Gastrocnemius medialis (tissue), 4 donors: ENCODE measurements at places on chromosomes 16 and 17. TPM values are rescaled to one million over a fixed set of nuclear protein-coding genes. Genes with fewer than 3 reads are reported as not detected.
A peak's percentile ranks its signal among the peaks of the same experiment; 100 is the strongest.

DNA sequence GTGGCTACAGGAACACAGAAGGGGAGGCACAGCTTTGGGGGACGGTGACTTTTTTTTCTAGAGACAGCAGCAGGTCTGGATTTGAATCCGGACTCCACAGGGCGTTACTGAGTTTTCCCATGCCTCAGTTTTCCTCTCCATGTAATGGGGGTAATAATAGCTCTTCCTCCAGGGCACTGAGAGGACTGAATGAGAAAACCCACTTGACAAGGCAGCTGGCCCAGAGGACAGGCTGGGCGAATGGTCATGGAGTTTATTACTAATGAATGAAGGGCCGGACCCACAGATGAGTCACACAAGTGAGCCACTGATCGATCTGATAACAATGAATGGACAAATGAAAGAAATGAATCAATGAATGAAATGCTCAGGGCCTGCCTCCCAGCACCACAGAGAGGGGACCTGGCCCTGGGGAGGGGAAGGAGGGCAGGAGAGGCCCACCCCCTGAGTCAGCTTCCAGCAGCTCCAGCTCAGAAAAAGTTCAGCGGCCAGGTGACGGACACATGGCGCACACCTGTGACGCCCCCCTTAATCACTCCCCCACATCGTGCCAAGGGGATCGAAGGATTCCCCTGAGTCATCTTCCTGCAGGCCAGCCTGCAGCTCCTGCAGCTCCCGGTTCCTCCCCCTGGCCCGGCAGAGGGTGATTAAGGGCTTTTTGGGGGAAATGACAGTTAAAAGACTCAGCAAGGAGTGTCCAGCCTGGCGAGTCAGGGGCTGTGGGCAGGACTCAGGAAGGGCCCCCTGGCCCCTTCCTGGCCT lies 54.3 kb downstream of the SOCS1 start:
- no peaks in the 10 kb centered on the region for H3K27me3 ChIP-seq
- no peak overlapping the region for H3K27ac ChIP-seq
- no peaks in the 10 kb centered on the region for H3K36me3 ChIP-seq
- H3K4me3 ChIP-seq: no peak overlapping the region
- H3K4me1 ChIP-seq: no peaks in the 10 kb centered on the region

DNA sequence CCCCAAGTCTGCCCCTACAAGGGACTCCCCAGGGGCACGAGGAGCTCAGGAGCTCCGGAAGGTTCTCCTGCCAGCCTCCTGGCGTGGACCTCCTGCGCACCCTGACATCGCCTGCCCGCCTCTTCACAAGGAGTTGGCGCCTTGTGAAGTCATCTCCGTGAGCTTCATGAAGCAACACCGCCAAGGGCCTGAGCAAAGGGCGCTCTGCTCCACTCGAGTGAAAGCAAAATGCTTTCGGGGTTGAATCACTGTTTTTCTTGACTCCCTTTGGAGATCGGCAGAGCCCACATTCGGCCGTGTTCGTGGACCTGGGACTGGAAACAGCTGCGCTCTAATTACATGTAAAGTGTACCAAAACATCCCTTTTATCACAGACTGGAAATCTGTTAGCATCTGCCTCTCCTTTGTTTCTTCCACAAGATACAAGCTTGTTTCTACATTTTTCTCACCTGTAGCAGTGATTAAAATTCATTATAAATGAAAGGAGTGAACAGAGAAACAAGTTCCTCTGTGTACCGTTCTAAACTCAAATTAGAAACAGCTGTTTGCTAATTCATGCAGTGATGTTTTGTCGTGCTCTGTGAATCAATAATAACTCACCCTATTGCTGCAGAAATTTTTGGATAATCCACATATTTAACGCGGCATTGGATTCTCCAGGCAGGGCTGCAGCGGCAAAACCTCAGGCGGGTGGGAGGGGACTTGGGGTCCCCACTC lies 203.3 kb downstream of the ZNF423 start:
- H3K27me3 ChIP-seq: no peaks in the 10 kb centered on the region
- no peak for DNase-seq
- peak overlapping the region; percentile 19 for H3K27ac ChIP-seq
- H3K36me3 ChIP-seq: no peaks in the 10 kb centered on the region
- H3K4me3 ChIP-seq: no peak overlapping the region
- no peaks in the 10 kb centered on the region for H3K4me1 ChIP-seq

GRCh38 chr16:1152123-1152638 lies 725 bp upstream of the CACNA1H start:
- DNase-seq: no peak
- peaks cover 84% of the 10 kb centered on the region for H3K27me3 ChIP-seq
- no peak overlapping the region for H3K4me3 ChIP-seq

The COX4I1 gene
- total RNA-seq: 782 TPM

The KRTAP2-2 gene
- total RNA-seq: not detected

The GRB2 gene
- total RNA-seq: 41.7 TPM

The PDP2 gene
- total RNA-seq: 5.2 TPM

GRCh38 chr17:55334881-55335540 lies 70.3 kb downstream of the HLF start:
- no peaks in the 10 kb centered on the region for H3K36me3 ChIP-seq
- H3K4me3 ChIP-seq: no peak overlapping the region
- no peak overlapping the region for H3K27ac ChIP-seq
- H3K4me1 ChIP-seq: no peaks in the 10 kb centered on the region
- no peak for DNase-seq
- H3K27me3 ChIP-seq: no peaks in the 10 kb centered on the region

The CLEC18A gene
- not detected for total RNA-seq

The LRRC59 gene
- total RNA-seq: 54.3 TPM

The SOX9 gene
- 0.64 TPM for total RNA-seq

DNA sequence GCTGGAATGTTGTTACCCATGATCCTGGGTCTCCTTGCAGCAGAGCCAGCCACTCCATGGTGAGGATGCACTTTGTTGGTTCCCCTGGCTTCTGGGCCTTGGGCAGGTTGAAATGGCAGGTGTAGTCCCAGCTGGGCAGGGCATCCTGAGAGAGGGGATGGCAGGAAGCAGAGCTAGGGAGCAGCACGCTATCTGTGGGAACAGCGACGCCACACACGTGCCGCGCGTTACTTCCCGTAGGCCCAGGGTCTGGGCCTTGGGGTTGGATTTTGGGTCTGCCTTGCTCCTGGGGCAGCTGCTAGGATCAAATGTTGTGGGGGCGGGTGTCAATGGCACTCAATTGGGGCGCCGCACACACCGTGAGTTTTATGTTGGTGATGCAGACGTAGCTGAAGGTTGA lies 368.0 kb downstream of the CPPED1 start:
- H3K27me3 ChIP-seq: no peaks in the 10 kb centered on the region
- H3K4me3 ChIP-seq: no peak overlapping the region
- no peaks in the 10 kb centered on the region for H3K36me3 ChIP-seq
- no peak for DNase-seq
- H3K4me1 ChIP-seq: peaks cover 5% of the 10 kb centered on the region

DNA sequence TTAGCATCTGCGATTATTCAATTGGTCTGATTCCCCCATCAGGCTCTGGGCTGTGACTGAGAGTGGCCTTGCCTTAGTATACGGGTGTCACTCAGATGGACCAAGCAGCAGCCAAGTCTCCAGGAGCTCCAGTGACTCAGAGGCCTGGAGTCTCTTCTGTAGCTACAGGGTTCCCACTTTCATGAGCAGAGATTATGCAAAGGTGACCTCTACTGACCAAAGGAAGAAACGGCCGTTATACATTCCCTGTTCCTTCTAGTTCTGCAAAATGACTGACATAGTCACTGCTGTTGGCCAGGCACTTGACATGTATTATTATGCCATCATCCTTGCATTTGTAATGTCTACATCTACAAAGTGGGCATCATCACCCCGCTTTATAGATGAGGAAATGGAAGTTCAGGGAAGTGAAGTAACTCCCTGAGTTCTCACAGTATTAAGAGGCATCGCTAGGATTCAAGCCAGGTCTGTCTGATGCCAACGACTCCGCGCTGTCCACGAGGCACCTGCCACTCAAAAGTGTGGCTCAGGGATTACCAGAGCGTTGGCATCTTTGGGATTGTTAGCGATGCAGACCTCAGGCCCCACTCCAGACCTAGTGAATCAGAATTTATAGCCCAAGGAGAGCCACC lies 23.3 kb downstream of the SLC38A7 start:
- no peaks in the 10 kb centered on the region for H3K27me3 ChIP-seq
- no peaks in the 10 kb centered on the region for H3K36me3 ChIP-seq
- no peak overlapping the region for H3K27ac ChIP-seq
- peak; percentile 58 for DNase-seq

GRCh38 chr16:8798174-8798527 lies 512 bp downstream of the PMM2 start:
- no peaks in the 10 kb centered on the region for H3K27me3 ChIP-seq
- peak overlapping the region; percentile 89 for H3K27ac ChIP-seq
- no peak for DNase-seq
- H3K4me3 ChIP-seq: peak overlapping the region; percentile 97

- H3K36me3 ChIP-seq: no peaks in the 10 kb centered on the region
- H3K27me3 ChIP-seq: peaks cover 11% of the 10 kb centered on the region
- H3K4me1 ChIP-seq: peaks cover 22% of the 10 kb centered on the region
- H3K4me3 ChIP-seq: peak overlapping the region; percentile 60
- no peak for DNase-seq
Measured at GRCh38 chr16:65122724-65123395, 997 bp upstream of the CDH11 start.

DNA sequence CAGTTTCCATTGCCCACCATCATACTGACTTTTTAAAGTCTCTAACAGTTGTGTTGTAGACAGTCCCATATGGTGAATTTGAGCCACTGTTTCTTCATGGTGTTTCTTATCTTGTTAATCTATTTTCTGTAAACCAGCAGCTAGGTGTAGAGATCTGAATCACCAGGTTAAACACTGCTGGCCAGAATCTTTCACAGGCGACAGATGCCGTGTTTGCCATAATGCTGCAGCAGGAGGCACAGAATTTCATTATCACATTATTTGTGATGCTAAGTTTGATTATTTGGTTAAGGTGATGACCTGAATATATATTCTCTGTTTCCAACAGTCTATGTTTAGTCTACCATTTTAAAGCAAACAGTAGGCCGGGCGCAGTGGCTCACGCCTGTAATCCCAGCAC lies 11.5 kb upstream of the CNGB1 start:
- no peak overlapping the region for H3K27ac ChIP-seq
- no peak overlapping the region for H3K4me3 ChIP-seq
- no peaks in the 10 kb centered on the region for H3K36me3 ChIP-seq
- H3K4me1 ChIP-seq: peaks cover 5% of the 10 kb centered on the region
- DNase-seq: no peak
- peaks cover 23% of the 10 kb centered on the region for H3K27me3 ChIP-seq

GRCh38 chr17:48219617-48220016 lies 112.1 kb downstream of the SNX11 start:
- peaks cover 6% of the 10 kb centered on the region for H3K27me3 ChIP-seq
- H3K4me1 ChIP-seq: no peaks in the 10 kb centered on the region
- DNase-seq: no peak
- no peaks in the 10 kb centered on the region for H3K36me3 ChIP-seq

GRCh38 chr16:16151315-16151714 lies 72.0 kb downstream of the ABCC6 start:
- no peaks in the 10 kb centered on the region for H3K36me3 ChIP-seq
- H3K27me3 ChIP-seq: no peaks in the 10 kb centered on the region
- no peak for DNase-seq
- no peak overlapping the region for H3K27ac ChIP-seq

The TP53TG3C gene
- not detected for total RNA-seq

GRCh38 chr16:58727028-58727781 lies 6.9 kb downstream of the GOT2 start:
- H3K27ac ChIP-seq: peak overlapping the region; percentile 80
- H3K36me3 ChIP-seq: no peaks in the 10 kb centered on the region
- peaks cover 38% of the 10 kb centered on the region for H3K4me1 ChIP-seq
- no peak overlapping the region for H3K4me3 ChIP-seq

DNA sequence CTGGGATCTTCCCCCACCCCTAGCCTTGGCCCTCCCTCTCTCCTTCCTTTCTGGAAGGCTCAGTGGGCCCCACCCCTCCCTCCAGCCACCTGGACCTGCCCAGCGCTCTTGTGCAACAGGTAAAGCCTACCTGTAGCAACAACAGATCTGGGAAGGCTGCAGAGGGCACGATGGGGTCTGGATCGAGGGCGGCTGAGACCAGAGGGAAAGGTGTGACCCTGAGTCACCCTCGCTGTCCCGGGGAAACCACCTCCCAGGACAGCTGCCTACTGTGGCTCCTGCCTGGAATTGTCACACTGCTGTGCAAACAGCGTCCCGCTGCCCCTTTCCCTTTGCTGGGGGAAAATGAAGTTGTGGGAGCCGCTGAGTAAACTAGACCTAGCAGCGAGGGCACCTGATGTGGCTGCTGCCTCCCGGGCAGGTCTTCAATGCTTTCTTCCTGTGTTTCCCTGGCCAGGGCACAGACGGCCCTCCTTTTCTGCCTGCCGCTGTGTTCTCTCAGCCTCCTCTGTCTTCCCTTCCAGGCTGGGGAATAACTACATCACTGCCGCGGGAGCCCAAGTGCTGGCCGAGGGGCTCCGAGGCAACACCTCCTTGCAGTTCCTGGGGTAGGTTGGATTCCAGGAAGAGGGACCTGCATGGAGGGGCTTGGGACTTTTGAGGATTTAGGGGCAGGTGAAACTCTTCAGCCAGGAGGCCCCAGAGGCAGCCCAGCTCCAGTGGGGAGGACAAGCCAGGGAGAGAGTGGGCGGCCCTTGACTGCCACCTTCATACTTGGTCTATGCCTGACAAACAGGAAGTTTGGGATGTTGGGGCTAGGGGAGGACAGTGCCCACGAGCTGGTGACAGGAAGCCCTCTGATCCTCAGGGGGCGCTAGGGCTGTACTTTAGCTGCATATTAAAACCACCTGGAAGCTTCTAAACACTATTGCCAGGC lies 22.2 kb upstream of the CYLD start:
- no peak for DNase-seq
- H3K36me3 ChIP-seq: no peaks in the 10 kb centered on the region
- no peak overlapping the region for H3K4me3 ChIP-seq
- H3K27ac ChIP-seq: no peak overlapping the region
- H3K4me1 ChIP-seq: no peaks in the 10 kb centered on the region
- H3K27me3 ChIP-seq: no peaks in the 10 kb centered on the region

The MARCHF10 gene
- not detected for total RNA-seq

The HOXB13 gene
- not detected for total RNA-seq

DNA sequence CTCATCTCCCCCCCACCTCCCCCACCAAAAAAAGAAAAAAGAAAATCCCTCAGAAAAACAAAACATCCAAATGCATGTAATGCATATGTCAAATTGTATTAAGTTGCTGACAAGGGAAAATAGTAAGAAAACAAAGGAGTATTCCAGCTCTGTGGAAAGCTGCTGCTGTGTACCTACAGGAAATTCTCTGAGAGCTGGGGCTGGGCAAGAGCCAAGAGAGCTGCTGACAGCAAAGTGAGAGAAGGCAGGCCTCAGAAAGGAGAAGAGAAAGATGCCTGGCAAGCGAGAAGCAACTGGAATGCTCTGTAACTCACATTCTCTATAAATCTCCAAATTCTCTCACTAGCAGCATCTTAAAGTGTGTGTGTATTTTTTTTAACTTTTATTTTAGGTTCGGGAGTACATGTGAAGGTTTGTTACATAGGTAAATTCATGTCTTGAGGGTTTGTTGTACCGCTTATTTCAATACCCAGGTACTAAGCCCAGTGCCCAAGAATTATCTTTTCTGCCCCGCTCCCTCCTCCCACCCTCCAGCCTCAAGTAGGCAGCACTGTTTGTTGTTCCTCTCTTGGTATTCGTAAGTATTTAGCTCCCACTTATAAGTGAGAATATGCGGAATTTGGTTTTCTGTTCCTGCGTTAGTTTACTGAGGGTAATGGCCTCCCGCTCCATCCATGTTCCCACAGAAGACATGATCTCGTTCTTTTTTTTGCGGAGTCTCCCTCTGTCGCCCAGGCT lies 24.4 kb downstream of the CNTROB start:
- no peaks in the 10 kb centered on the region for H3K36me3 ChIP-seq
- DNase-seq: no peak
- H3K4me3 ChIP-seq: no peak overlapping the region

- peaks cover 44% of the 10 kb centered on the region for H3K4me1 ChIP-seq
- H3K4me3 ChIP-seq: no peak overlapping the region
- DNase-seq: no peak
Measured at GRCh38 chr17:77326636-77327035, 185.9 kb downstream of the SEC14L1 start.

The ELP5 gene
- total RNA-seq: 13.3 TPM

The PSKH1 gene
- 4.1 TPM for total RNA-seq

The CDK5R1 gene
- 2.2 TPM for total RNA-seq
